Purkinje cell (primary cell): ENCODE measurements at places on chromosomes 5 and 9. TPM values are rescaled to one million over a fixed set of nuclear protein-coding genes. Genes with fewer than 3 reads are reported as not detected.

Gene ST8SIA4
- 0.31 TPM in 1 of 2 replicates, not detected in the other for polyA plus RNA-seq

Gene NTNG2
- polyA plus RNA-seq, result 0.13 and 0.28 TPM in 2 replicates

Gene ACOT12
- not detected in 2 replicates for polyA plus RNA-seq

Gene OTP
- polyA plus RNA-seq, result not detected in 2 replicates

Gene CARTPT
- polyA plus RNA-seq, result 5.1 TPM in 1 of 2 replicates, not detected in the other

Gene GIN1
- 9.6 and 13.6 TPM in 2 replicates for polyA plus RNA-seq

Gene RETREG1
- polyA plus RNA-seq, result 331 and 400 TPM in 2 replicates

Gene ZNF366
- polyA plus RNA-seq, result not detected in 2 replicates
